ENCODE measurements at places on chromosomes 7 and 10.
A peak's percentile ranks its signal among the peaks of the same experiment; 100 is the strongest.

DNA sequence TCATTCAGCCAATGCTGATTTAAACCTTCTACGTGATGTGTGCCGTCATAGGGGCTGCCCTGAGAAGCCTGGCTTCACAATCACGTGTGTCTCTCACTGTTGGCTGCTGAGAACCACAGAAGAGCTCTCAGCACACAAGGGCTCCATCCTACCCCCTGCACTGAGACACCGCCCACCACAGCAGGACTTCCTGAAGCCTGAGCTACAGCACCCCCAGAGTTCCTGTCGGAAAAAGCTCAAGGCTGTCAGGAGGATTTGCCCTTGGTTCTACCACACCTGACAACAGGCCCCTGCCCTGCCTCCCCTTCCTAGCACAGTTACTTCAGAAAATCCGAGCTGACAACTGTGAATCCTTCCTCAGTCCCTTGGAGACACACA lies 191.9 kb downstream of the MAD1L1 start:
- DNase-seq = no peak

DNA sequence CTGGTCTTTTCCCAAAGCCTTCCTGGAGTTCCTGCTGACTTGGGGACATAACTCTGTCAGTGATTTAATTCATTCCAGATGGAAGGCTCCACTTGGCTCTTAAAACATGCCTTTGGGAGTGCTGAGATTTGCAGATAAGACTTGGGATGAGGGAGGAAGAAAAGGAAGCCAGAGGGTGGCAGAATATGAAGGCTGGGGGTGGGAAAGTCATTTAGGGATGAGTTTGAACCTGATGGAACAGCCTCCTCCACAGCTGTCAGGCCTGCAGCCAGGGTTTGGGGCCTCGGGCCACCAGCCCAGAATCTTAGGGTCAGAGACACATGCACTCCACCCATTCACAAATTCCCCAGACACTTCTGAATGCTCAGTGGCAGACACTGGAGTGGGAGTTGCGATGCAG lies 28.4 kb upstream of the EIF5AL1 start:
- DNase-seq = no peak

DNA sequence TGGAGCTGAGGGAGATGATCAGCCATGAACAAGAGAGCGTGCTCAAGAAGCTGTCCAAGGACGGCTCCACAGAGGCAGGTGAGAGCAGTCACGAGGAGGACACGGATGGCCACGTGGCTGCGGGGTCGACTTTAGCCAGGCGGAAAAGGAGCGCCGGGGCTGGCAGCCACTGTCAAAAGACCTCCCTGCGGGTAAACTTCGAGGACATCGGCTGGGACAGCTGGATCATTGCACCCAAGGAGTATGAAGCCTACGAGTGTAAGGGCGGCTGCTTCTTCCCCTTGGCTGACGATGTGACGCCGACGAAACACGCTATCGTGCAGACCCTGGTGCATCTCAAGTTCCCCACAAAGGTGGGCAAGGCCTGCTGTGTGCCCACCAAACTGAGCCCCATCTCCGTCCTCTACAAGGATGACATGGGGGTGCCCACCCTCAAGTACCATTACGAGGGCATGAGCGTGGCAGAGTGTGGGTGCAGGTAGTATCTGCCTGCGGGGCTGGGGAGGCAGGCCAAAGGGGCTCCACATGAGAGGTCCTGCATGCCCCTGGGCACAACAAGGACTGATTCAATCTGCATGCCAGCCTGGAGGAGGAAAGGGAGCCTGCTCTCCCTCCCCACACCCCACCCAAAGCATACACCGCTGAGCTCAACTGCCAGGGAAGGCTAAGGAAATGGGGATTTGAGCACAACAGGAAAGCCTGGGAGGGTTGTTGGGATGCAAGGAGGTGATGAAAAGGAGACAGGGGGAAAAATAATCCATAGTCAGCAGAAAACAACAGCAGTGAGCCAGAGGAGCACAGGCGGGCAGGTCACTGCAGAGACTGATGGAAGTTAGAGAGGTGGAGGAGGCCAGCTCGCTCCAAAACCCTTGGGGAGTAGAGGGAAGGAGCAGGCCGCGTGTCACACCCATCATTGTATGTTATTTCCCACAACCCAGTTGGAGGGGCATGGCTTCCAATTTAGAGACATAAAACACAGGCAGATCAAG lies 3.3 kb downstream of the GDF2 start:
- DNase-seq = no peak

GRCh38 chr7:64811767-64812166 lies 17.5 kb downstream of the ZNF138 start:
- DNase-seq = no peak

- peak; percentile 98 for DNase-seq
Measured at GRCh38 chr7:75914655-75915415, at the start of gene POR. Gene POR, plus strand, starts transcription at chr7:75915155. Its CDS starts 38,847 bp downstream, at chr7:75954002.

DNA sequence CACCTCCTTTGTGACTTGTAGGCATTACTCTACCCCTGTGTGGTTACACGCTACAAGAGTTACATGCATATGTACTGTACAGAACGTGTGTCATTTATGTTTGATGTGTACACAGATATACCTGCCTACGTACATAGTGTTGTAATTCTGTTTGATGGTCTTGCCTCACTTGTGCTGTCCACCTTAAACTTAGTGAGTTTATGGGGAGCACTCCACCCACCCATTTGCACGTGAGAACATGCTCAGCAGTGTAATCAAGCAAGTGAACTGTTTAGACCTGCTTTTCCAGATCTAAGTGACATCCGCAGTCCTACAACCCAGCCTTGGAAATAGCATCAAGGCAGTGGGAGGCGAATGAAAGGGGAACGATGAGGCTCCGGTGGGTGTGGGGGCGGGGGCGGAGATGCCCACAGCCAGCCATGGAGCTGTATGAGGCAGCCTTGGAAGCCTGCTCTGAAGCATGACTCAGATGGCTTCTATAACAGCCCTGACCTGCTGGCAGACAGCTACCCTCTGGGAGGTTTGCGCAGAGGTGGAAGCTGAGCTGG lies 52.1 kb downstream of the SUFU start:
- DNase-seq = no peak

- DNase-seq = no peak
Measured at GRCh38 chr7:28114056-28114455, 66.5 kb downstream of the JAZF1 start.

GRCh38 chr10:33483124-33483815 lies 148.8 kb upstream of the NRP1 start:
- no peak for DNase-seq

DNA sequence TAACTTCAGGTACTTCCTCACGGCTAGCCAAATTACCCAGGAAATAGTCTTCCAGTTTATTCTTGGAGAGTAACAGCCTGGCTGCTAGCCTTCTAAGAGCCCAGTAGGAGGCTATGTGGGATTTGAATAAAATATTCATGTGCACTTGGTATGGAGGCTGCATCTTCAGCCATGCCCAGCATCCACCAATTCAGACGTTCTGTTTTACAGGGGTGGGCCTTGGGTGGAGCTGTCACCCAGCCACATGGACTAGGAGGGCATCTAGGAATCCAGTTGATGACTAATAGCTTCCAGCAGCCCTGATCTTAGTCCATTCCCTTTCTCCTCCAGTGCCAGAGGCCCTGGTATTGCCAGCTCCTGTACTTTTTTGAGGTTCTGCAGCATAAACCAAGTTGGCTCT lies 66.3 kb upstream of the ZRANB1 start:
- no peak for DNase-seq

DNA sequence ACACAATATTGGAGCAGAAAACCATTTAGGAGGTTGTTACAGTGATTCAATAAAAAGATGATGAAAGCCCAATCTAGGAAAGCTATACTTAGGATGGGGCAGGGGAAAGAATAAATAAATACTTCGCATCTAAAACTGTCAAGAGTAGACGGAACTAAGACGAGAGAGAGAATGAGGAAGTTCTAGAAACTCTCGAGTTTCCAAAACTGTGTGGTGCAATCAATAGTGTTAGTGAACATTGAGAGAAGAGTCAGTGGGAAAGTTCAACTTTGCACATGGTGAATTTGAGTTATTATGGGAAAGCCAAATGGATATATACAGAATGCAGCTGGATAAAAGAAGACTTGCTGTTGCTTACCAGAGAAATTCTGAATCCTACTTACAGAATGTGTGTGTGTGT lies 133.8 kb upstream of the MEOX2 start:
- DNase-seq = no peak

- no peak for DNase-seq
Measured at GRCh38 chr10:72783410-72783833, 91.5 kb downstream of the MCU start.

DNA sequence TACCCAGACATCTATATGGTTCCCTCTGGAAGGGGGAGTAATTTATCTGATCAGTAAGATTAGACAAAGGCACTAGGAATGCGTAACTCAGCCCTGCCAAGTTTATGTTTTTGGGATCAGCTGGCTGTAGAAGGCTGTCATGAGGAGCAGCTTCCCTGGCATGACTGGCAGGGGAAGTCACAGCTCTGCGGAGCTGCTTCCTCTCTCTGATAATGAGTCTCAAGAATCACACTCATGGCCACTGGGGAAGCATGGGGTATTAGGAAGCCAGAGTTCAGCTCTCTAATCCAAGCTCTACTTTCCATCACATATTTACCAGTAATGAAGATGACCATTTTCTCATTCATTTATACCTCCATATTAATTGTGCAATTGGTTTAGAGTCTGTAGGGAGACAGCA lies 758.9 kb downstream of the GRM8 start:
- no peak for DNase-seq

DNA sequence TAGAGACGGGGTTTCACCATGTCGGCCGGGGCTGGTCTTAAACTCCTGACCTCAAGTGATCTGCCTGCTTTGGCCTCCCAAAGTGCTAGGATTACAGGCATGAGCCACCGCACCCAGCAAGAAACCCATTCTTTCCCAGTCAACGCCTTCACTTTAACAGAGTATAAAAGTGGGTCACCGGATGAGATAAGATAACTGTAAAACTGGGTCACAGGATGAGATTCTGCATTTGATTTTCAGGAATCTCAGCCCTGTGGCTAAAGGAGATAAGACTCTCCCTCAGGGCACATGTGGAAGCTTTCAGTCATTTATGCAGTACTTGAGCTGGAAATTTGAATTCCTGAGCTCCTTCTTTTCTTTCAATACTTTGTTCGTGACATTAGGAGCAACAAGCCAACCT lies 70.8 kb downstream of the LRRC17 start:
- no peak for DNase-seq

- DNase-seq = no peak
Measured at GRCh38 chr10:70765794-70766594, 19.2 kb downstream of the TBATA start.

DNA sequence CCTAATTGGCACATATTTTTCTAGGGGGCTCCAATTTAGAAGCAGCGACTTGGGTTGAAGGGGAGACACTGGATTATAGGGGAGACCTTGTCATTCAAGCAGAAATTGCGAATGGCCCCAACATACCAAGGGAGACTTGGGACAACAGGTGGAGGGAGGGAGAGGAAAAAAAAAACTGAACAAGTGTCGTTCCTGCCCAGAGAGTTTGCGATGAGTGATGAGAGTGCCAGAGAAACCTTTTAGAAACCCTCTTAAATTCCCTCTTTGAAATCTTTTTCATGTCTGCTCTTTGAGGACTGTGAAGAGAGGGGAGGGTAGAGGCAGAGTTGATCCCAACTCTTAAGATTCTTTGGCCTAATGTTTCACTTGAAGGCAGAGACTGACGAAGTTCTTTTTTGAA lies 24.3 kb downstream of the RBM20 start:
- no peak for DNase-seq

- no peak for DNase-seq
Measured at GRCh38 chr10:61961278-61961677, 59.8 kb downstream of the ARID5B start.

DNA sequence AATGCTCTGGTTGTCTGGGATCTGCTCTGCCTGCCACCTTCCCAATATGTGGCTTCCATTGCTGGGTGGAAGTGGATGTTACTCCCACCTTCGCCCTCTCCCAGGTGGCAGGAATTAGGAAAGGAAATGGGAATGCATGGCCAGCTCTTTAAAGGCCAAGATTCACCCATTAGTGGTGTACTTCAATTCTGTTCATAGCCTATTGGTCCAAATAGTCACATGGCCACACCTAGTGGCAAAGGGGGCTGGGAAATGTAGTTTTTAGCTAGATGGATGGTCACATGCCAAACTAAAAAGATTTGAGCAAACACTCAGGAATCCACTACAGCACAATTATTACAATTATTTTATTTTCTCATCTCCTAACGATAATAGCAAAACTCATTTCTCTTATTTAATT lies 135.1 kb downstream of the NPY start:
- no peak for DNase-seq

DNA sequence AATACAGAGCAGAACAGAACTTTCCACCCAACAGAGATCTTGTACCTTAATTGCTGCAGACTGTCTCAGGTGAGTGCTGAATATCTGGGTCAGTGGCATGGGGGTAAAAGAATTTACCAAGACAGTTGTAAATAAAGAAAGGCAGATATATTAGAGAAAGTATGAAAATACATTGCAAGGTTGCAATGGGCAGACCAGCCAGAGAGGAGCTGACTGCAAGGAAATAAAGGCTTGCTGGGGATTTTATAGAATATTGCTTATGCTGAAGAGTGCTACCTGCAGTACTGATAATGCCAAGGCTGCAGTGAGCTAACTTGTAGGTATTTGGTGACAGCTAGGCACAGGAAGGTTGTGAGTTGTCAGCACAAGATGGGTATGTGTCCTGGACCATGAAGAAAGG lies 171.0 kb upstream of the TRIM24 start:
- DNase-seq = no peak

DNA sequence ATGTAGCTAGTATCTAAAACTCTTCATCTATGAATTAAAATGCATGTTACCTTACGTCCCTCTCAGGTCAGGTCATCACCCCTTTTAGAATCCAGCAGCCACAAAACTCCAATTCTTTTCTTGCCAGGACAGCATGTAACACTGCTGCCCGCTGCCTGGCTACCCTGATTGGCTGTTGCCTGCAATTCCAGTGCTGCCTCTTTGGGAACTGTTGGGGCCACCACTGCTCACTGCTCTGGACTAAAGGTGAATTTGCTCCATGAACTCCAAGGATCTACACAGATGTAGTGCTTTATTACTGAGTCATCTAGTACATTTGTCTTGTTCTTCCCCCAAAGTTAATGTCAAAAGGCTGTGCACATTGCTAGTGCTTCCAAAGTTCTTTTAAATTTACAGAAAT lies 40.4 kb downstream of the SCIN start:
- no peak for DNase-seq

DNA sequence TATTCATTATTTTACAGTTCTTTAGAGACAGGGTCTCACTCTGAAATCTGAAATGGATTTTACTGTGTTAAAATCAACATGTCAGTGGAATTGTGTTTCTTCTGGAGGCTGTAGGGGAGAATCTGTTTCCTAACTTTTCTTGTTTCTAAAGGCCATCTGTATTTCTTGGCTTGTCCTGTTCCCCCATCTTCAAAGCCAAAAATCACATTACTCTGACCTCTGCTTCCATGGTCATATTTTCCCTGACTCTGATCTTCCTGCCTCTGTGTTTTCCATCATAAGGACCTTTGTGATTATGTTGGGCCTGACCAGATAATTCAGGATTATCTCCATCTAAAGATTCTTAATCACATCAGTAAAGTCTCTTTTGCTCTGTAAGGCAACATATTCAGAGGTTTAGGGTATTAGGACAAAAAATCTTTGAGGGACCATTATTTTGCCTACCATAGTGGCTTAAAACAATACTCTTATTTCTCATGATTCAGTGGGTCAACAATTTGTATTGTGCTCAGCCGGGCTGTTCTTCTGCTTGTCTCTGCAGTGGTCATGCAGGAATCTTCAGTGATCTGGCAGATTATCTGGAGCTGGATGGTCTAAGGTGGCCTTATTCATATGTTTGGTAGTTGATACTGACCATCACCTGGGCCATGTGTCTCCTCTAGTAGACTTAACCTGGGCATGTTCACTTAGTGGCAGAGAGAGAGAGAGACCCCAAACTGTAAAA lies 5.7 kb downstream of the ANLN start:
- DNase-seq = no peak

GRCh38 chr7:22969010-22969431 lies 44.9 kb downstream of the HYCC1 start:
- no peak for DNase-seq

Data from T-helper 17 cell (primary cell).